ENCODE measurements at places on chromosomes 4 and X. TPM values are rescaled to one million over a fixed set of nuclear protein-coding genes. Genes with fewer than 3 reads are reported as not detected.

- DNase-seq, result no peak
- H3K4me1 ChIP-seq, result peaks cover 2% of the 10 kb centered on the region
These were observed 222.7 kb upstream of the HTR2C start for GRCh38 chrX:114361076-114361725.

GRCh38 chr4:1759818-1760223, 33.3 kb upstream of the FGFR3 start:
- no peak overlapping the region for H3K4me3 ChIP-seq
- H3K36me3 ChIP-seq, result no peaks in the 10 kb centered on the region
- H3K27ac ChIP-seq, result no peak overlapping the region
- H3K27me3 ChIP-seq, result no peaks in the 10 kb centered on the region
- no peak for DNase-seq

DNA sequence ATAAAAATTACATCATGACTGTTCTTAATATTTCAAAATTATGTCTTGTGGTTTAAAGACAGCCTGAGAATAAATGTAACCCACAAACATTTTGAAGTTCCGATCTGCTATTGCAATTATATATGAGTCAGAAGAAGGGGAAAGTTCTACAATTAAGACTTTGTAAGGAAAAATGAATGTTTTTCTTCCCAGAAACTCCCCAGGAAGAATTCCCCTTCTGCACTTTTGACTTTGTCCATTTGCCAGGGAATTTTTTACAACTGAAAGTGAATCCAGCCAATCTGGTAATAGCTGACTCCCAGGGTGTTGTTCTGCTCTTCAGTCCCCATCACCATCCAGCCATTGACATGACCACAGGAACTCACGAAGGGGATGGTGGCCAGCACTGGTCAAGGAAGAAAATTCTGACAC, 61.6 kb upstream of the NOCT start:
- no peaks in the 10 kb centered on the region for H3K36me3 ChIP-seq
- DNase-seq, result no peak
- no peak overlapping the region for H3K4me3 ChIP-seq
- H3K27me3 ChIP-seq, result no peaks in the 10 kb centered on the region
- no peak overlapping the region for H3K27ac ChIP-seq

DNA sequence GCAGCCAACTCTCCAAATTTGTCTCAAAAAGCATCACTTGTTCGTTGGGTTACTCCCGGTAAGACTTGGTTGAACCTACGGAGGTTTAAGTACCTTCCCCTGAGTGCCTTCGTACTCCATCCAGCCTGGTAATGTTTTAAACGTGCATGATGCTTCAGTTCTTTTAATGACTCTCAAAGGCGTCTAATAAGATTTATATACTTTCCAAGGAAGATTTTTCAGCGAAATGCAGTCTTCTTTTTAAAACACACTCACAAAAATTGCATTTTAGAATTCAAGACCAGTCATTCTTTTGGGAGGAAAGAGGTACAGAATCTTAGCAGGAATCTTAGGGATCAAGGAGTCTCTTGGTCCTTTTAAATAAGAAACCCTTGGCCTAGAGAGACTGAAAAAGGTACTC, 430 bp upstream of the TRPC3 start:
- H3K4me1 ChIP-seq, result no peaks in the 10 kb centered on the region
- H3K27me3 ChIP-seq, result peaks cover 23% of the 10 kb centered on the region
- H3K36me3 ChIP-seq, result no peaks in the 10 kb centered on the region
- peak overlapping the region; percentile 71 for H3K4me3 ChIP-seq
- H3K27ac ChIP-seq, result no peak overlapping the region

DNA sequence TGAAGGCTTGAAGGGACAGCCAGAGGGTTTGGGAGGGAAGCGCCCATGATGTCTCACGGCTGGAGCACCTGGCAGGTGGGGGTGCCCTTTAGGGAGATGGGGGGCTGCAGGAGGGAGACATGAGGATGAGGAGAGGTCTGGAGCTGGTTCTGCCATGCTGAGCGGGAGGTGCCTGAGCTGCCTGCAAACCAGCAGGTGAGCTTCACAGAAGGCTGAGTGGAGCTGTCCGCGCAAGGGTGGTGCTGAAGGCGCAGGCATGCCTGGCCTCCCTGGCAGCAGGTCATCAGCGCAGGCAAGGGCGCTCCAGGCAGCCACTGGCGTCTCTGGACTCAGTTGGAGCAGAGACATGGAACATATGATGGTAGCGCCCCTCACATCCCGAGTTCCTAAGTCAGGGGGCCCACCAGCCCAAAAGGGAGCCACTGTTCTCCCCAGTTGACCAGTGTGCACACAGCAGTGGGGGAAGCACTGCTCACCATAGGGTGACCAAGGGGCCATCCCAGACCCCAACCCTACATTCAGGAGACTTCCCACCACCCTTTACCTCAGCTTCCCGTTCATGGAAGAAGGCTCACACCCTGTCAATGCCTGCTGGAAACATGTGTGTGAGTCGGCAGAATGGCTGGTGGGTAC, 25.8 kb downstream of the ADRA2C start:
- no peaks in the 10 kb centered on the region for H3K36me3 ChIP-seq
- DNase-seq, result peak; percentile 47
- no peak overlapping the region for H3K4me3 ChIP-seq

DNA sequence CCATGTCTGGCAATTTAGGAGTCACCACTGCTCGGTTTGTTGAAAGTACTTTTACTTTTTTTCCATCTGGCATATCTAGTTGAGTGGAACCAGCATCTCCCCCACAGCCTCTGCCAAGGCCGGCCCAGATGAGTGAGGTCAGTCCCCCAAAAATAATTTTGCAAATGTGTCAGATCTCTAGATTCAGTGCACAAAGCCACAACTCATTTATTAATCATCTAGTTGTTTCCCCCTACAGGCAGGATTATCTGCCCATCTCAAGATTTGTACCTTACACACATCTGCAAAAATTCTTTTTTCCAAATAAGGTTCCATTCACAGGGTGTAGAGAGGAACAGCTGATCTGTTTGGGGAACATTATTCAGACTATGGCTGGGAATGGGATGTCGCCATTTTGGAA, 174.0 kb upstream of the MXRA5 start:
- H3K4me3 ChIP-seq, result no peak overlapping the region
- H3K27ac ChIP-seq, result no peak overlapping the region
- no peaks in the 10 kb centered on the region for H3K27me3 ChIP-seq
- H3K36me3 ChIP-seq, result no peaks in the 10 kb centered on the region
- no peaks in the 10 kb centered on the region for H3K4me1 ChIP-seq

DNA sequence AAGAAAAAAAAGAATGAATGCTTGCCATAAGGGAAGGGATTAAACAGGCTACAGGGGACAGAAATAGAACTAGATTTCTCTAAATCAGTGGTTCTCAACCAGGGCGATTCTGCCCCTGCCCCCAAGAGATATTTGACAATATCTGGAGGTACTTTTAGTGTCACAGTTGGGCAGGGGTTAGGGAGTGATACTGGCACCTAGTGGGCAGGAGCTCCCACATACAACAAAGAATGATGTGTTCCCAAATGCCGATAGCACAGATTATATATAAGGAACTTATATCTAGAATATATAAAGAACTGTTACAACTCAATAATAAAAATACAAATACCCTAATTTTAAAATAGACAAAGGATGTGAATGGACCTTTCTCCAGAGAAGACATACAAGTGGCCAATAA, 14.7 kb downstream of the S100G start:
- no peaks in the 10 kb centered on the region for H3K4me1 ChIP-seq
- DNase-seq, result no peak
- H3K27me3 ChIP-seq, result no peaks in the 10 kb centered on the region
- no peak overlapping the region for H3K27ac ChIP-seq
- H3K4me3 ChIP-seq, result no peak overlapping the region

The CCDC149 gene
- 5.8 TPM for total RNA-seq

The PAGE2 gene
- not detected for total RNA-seq

The PPARGC1A gene
- 1.4 TPM for total RNA-seq

The TEX13C gene
- total RNA-seq, result 0.09 TPM

The AMBN gene
- not detected for total RNA-seq

The GPRASP1 gene
- total RNA-seq, result 1.6 TPM

Data from H1 (cell line).